ENCODE measurements at places on chromosomes 12 and 14.

DNA sequence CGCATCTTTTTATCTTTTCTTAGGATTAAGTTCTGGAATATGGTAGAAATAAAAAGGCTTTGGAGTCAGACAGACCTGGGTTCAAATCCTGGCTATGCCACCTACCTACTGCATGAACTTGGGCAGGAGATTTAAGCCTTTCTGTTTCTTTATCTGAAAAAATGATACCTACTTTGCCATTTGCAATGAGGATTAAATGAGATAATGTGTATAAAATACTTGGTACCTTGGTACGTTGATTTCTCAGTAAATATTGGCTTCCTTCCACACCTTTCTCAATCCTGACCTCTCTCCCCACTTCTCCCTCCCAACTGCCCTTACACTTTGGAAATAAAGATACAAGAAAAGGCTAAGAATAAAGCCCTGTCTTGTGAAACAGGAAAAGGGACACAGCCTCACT, 172.6 kb downstream of the PAX9 start:
- DNase-seq = no peak

DNA sequence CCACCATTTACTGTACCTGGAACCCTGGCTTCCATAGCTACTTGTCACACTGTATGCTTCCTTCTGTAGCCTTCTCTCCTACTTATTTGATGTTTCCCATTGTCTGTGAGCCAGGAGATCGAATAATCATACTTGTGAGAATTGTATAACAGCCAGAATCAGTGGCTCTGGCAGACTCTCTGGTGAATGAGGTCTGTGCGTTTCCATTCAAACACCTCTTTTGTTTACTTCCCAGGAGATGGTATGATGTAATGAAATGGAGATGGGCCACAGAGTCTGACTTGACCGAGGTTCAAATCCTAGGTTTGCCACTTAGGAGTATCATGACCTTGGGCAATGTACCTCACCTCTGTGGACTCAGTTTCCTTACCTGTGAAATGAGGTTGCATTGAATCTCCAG, 35.7 kb upstream of the CLMN start:
- DNase-seq = no peak

DNA sequence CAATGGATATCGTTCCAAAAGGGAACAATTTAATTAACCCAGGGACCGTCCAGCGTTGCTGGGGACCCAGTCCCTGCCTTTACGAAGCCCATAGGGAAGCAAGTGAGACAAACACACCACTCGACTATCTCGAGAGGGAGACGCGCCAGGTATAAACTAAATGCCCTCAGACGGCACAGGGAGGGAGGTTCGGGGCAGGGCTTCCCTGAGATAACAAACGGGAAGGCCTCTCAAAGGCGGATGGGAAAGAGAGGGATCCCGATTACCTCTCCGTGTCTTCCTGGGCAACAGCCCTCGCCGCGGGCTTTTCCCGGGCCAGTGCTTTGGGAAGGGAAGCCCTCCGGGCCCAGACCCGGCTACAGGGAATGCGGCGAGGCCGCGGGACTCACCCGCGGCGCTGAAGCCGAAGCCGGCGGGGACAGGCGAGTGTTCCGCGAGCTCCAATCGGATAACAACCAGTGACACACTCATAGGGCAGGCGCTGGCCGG, 390 bp downstream of the BRAP start:
- DNase-seq = no peak

GRCh38 chr12:96084624-96085023, 49.2 kb upstream of the LTA4H start:
- no peak for DNase-seq

- DNase-seq = no peak
Measured at GRCh38 chr14:44477953-44478352, 29.1 kb downstream of the FSCB start.

DNA sequence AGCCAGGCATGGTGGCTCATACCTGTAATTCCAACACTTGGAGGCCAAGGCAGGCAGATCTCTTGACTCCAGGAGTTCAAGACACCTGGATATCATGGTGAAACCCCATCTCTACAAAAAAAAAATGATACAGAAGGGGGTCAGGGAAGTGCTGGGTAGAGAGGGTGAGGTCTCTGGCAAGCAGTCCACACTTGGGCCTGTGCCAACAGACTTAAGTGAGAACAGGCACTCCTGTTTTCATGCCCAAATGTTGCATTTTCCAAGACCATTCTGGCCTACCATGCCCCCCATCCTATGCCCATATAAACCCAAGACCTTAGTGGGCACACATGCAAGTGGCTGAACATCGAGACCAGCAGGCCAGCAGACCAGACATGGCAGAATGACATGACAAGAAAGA, 16.0 kb upstream of the CMAS start:
- no peak for DNase-seq

- no peak for DNase-seq
Measured at GRCh38 chr12:26042645-26043044, 82.2 kb downstream of the BHLHE41 start.

- no peak for DNase-seq
Measured at GRCh38 chr12:118259079-118259478, 113.6 kb downstream of the TAOK3 start.

DNA sequence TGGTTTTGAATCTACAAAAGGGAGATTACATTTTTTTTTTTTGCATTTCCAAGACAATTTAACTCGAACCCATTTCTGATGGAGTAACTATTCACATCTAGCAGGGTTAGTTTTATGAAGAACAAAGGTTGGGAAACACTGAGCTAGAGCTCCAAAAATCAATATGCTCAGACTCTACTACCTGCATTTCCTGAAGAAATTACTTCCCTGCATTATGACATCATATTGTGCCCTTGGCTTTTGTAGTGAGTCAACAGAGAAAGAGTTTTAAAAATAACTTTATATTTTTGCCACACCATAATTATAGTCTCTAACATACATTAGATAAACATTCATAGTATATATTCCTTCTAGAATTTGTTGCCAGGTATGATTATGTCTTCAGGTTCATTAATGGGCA, 14.8 kb downstream of the GRIP1 start:
- no peak for DNase-seq

- no peak for DNase-seq
Measured at GRCh38 chr12:65084579-65084978, 36.5 kb downstream of the WIF1 start.

GRCh38 chr12:65595016-65595560, 229.2 kb upstream of the HMGA2 start:
- no peak for DNase-seq
